Stimulated activated CD4-positive, alpha-beta T cell treated with anti-CD3 and anti-CD28 coated beads, Interleukin-4, amount 100 ng/mL, for 48 hours (primary cell): ENCODE measurements at places on chromosomes 11 and 22.
A peak's percentile ranks its signal among the peaks of the same experiment; 100 is the strongest.

GRCh38 chr11:122642472-122642922, 13.0 kb upstream of the UBASH3B start:
- DNase-seq, result no peak

DNA sequence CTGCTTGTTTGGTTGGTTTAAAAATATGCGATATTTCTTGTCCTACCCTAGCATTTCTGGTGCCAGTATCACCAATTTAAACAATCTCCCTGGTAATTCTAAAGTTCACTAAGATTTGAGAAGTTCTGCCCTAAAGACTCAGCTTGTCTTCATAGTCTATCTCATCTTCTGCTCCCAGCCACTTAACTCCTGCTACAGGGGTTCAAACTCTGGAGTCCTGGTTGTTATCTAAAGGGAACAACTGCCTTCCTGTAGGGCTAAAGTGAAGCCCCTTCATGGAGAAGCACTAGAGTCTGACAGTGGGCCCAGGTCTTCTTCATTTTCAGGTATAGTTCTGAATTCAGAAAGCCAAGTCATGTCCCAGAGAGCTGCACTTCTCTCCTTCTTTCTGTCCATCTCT, 73.2 kb downstream of the CTNND1 start:
- DNase-seq, result no peak

- DNase-seq, result no peak
These were observed 86.5 kb downstream of the ANO3 start for GRCh38 chr11:26418386-26418912.

DNA sequence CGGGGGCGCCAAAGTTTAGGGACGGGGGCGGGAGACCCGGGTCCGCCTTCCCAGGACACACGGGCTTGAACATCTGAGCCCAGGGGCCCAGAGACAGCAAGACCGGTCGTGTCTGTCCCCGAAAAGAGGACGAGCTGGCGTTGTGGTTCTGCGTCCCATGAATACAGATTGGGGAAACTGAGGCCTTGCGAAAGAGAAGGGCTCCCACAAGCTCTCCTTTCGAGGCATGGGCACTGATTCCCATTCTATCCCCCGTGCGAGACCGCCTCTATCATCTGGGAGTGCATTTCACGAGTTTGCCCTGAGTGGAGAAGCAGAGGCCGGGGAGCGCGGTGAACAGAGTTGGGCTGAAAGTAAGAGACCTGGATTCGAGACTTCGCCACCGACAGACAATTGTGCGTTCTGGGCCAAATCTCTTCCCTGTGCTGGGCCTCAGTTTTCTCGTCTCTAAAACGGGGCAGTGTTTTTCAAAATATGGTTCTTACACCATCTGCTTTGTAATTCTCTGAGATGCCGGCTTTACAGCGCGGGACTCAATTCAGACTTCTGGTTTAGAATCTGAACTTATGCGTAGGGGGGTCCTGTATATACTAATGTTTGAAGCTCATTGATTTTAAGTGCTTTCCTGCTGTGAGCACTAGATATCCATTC, 471 bp downstream of the RNF185 start:
- no peak for DNase-seq

DNA sequence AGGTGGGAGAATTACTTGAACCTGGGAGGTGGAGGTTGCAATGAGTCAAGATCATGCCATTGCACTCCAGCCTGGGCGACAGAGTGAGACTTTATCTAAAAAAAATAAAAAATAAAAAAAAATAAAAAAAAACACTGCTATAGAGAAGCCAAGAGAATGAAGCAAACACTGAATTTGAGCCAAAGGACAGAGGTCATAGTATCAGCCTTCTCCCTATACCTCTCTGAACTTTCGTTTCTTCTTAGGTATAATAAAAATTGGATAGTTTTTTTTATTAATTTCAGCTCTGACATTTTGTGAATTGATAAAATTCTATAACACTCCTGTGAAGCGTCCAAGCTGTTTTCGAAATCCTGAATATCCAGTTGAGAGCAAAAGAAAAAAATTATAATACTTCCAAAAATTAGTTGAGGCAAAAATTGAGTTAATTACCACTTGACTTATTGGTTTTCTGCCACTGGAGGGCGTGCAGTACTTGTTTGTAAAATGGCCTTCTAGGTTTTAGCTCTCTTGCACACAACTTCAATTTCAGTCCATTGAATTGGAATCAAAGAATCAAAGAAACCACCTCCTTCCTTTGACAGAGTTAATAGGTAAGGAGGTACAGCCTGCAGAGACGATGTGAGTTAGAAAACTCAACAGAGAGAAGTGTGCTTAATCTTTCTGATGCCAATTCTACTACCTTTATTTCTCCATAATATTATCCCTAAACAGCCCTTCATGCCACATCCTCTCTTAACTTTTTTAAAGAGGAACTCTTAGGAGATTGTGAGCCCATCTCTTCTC, 143.2 kb downstream of the BBOX1 start:
- DNase-seq, result peak; percentile 12

DNA sequence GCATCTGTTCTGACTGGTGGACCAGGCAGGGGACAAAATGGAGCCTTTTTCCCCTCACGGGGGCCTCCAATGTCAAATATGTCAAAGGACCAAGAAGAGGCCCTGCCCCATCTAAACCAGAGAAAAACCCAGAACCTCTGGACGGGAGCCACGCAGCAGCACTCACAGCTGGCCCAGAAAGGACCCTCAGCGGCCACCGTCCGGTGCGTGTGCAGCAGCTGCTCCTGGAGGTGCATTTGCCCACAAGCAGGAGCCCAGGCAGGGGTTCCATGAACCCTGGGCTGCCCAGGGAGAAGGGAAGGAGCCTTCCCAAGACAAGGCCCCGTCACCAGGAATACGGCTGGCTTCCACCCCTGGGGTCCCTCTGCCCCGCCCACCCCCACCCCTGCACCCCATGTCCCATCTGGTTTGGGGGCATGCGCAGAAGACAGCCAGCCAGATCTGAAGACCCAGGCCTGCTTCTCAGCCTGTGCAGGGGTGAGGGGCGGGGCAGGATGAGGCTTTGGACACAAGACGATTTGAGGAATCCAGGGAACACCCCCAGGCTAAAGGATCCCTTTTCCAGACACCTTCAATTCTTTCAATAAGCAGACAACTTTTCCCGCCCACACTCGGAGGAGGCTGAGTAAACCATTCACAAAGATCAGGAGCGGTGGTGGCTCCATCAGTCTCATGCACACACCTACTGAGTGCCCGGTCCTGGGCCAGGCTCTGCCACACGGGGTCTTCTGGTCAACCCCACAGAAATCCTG, 423.1 kb downstream of the SHANK2 start:
- DNase-seq, result no peak

DNA sequence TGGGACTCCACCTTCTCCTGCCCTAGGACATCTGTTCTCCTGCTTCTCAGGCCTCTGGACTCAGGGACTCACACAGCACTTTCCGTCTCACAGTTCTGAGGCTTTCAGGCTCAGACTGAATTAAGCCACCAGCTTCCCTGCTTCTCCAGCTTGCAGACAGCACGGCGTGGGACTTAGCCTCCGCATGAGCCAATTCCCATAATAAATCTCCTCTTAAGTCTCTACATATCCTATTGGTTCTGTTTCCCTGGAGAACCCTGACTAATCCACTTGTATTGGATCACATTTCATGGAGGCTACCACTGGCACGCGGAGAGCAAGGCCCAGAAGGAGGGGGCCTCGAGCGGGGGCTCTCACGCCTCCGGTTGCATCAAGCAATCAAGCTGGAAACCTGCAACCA, 1313.6 kb downstream of the TBC1D22A start:
- no peak for DNase-seq
